ENCODE measurements at places on chromosomes 2 and 18.

GRCh38 chr2:70830366-70830765 lies 5.2 kb downstream of the CD207 start:
- DNase-seq, result no peak

- no peak for DNase-seq
Observed at GRCh38 chr18:10490401-10491165, 35.2 kb upstream of the NAPG start.

- no peak for DNase-seq
Observed at GRCh38 chr2:171718720-171719119, 31.5 kb downstream of the DYNC1I2 start.

GRCh38 chr2:45932278-45932975 lies 281.0 kb downstream of the PRKCE start:
- no peak for DNase-seq

DNA sequence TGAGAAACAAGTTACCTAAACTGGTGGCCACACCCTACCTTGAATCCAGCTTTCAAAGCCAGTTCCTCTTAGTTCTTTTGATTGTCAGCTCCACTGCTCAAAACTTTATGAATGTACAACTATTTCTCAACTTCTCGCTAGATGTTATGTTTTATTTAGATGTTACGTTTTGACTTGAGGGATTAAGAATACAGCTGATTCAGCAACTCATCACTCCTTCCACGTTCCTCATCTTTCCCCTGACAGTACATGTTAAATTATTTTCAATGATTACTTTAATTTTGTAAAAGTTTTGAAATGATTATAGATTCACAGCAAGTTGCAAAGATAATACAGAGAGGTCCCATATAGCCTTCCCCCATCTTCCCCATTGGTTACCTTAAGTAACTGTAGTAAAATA lies 553.4 kb downstream of the GALR1 start:
- no peak for DNase-seq

GRCh38 chr2:101111262-101111838 lies 39.8 kb downstream of the TBC1D8 start:
- DNase-seq, result no peak

DNA sequence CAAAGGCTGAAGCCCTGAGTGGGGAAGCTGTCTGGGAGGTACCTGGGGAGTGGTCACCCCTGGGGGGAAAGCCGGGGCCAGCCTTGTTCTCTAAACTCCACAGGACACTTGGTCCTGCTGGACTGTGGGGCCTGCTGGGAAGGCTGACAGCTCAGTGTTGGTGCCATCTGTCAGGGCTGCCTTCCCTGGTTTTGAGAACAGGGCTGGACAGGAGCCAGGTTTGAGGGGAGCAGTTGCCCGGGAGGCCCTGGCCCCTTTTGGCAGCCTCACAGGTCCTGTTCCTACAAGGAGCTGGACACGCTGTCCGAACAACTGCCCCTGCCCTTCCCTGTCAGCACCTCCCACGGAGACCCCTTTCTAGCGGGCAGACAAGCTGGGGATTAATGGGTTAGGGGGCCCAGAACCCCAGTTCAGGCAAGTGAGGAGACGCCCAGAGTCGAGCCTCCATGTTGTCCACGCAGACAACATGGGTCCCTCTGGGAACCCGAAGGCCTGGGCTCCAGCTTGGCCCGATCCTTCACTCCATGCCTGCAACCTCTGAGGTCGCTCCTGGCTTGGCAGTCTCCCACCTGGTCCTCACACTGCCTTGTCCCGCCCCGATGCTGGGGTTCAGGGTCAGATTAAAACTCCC lies 40.8 kb downstream of the ATOH8 start:
- DNase-seq, result peak; percentile 47

DNA sequence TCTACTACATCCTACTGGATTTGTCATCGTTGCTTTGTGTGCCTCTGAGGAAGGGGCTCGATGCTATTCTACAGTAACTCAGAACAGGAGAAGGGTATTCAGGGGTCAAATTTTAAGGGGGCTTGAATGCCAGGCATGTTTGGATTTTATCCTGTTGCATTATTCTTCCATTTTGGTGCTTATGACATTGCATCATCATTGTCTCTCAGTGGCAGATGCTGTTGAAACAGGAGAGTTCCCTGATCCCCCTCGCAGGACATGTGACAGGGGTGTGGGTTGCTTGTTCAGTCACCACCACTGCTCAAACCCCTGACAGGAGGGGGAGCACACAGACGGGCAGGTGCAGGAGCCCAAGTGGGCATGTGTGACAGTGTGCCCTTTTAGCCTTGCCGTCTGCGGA lies 156.7 kb downstream of the SLC4A3 start:
- DNase-seq, result no peak

GRCh38 chr2:33377048-33377447 lies 99.4 kb upstream of the RASGRP3 start:
- DNase-seq, result no peak

- DNase-seq, result no peak
Observed at GRCh38 chr18:44388329-44388728, 292.4 kb upstream of the SETBP1 start.

DNA sequence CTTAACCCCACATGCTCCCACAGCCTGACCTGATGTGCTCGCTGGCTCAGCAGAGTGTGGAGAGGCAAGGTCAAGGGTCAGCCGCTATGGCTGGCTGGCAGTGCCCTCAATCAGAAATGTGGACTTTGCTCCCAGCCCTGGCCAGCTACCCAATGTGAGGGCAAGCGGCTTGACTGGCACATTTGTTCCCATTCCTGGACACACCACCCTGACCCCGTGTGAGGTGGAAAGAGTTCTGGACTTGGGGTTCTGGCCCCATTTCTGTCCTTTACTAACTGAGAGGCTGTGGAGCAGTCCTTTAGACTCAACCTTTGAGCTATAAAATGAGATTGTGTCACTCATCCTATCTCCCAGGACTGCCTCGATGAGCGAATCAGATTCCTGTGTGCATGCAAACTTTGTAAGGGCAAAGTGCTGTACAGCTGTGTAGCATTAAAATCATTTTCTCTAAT lies 9.1 kb downstream of the THNSL2 start:
- no peak for DNase-seq

DNA sequence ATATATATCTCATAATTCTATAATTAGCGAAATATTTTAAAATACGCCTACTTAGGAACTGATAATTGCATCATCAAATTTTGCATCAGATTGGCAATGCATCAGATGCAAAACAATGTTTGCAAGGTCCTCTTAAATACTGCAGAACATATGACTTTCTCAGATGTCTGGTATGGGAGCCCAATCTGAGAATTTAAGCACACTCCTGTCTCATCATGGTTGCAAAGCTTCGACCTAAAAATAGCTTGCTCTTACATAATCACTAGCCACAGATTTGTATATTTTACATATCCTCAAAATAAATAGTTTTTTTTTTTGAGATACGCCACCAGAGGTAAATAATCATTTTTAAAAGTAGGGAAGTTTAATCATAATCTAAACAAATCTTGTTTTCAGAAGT lies 123.2 kb downstream of the CABYR start:
- DNase-seq, result no peak

- DNase-seq, result no peak
Observed at GRCh38 chr2:168787782-168788376, 14.6 kb upstream of the NOSTRIN start.

DNA sequence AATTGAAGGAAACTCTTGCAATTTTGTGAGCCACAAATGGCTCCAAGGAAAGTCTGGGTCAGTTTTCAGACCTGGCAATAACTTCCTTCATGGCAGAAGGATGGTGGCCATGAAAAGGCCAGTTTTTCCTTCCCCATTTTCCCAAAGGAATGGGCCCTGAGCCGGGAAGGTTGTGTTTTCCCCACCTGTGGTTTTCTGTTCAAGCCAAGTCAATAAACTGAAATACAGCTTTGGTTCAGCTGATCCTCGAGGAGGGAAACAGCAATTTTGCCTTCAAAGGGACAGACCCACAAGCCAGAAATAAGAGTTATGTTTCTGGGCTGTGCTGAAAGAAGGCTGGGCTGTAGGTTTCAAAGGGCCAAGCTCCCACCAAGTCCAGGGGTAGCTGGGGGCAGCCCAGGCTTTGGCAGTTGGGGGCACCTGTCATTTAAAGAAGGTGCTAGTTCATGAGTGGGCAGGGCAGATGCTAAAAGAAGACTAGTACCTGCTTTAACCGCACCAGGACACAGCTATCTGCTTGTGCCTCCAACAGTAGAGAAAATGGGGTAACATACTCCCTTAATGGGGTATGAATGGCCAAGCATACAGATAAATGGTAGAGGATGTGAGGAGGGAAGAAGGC lies 97.0 kb downstream of the TTC32 start:
- DNase-seq, result no peak

- DNase-seq, result no peak
Observed at GRCh38 chr2:132607426-132608090, 62.4 kb downstream of the LYPD1 start.

- peak; percentile 69 for DNase-seq
Observed at GRCh38 chr2:150487537-150488429, at the start of gene RND3. RND3 (minus strand) TSS chr2:150487667; CDS start chr2:150487417, 250 bp downstream.

DNA sequence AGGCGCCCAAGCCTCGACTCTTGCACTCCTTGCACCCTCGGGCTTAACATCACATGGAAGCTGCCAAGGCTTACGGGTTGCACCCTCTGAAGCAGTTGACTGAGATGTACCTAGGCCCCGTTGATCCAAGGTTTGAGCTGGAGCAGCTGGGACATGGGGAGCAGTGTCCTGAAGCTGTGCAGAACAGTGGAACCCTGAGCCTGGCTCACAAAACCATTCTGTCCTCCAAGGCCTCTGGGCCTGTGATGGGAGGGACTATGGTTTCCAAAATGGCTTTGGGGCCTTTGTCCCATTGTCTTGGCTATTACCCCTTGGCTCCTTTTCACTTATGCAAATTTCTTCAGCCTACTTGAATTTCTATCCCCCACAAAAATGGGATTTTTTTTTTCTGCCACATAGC lies 454.0 kb downstream of the PIK3C3 start:
- no peak for DNase-seq

GRCh38 chr2:48200620-48201293 lies 294.5 kb upstream of the FBXO11 start:
- no peak for DNase-seq

- no peak for DNase-seq
Observed at GRCh38 chr2:181190711-181191110, 210.3 kb downstream of the UBE2E3 start.

DNA sequence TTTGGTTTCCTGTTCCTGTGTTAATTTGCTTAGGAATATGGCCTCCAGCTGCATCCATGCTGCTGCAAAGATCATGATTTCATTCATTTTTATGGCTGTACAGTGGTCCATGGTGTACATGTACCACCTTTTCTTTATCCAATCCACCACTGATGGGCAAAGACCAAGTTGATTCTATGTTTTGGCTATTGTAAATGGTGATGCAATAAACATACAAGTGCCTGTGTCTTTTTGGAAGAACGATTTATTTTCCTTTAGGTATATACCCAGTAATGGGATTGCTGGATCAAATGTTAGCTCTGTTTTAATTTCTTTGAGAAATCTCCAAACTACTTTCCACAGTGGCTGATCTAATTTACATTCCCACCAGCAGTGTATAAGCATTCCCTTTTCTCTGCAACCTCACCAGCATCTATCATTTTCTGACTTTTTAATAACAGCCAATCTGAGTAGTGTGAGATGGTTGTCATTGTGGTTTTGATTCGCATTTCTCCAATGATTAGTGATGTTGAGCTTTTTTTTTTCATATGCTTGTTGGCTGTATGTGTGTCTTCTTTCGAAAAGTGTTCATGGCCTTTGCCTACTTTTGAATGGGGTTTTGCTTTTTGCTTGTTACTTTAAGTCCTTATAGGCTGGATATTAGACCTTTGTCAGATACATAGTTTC lies 19.4 kb downstream of the EXOC6B start:
- DNase-seq, result no peak

GRCh38 chr18:32760391-32760790 lies 12.4 kb downstream of the KLHL14 start:
- DNase-seq, result no peak

GRCh38 chr18:10038268-10038667 lies 124.5 kb downstream of the VAPA start:
- DNase-seq, result no peak

- DNase-seq, result no peak
Observed at GRCh38 chr2:46306330-46306751, 9.1 kb downstream of the EPAS1 start.

DNA sequence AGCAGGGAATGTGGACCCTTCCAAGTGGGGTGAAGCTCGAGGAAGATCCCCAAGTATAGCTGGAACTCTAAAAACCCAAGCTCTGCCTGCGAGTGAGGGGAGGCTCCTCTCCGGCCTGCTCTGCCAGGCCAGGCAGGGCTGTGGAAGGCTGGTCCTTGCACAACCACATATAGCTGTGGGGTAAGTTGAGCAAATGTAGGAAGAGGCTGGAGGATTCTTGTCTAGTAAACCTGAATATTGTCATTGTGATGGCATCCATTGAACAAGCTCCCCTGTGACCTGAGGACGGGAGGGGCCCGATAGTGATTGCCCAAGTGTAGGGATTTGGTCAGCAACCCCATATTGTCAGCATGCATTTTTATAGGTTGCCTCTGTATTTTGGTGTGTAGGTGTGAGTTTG lies 103.0 kb downstream of the ACKR3 start:
- no peak for DNase-seq

GRCh38 chr2:111884592-111884964 lies 585 bp upstream of the ANAPC1 start:
- no peak for DNase-seq

GRCh38 chr2:101082998-101083397 lies 68.2 kb downstream of the TBC1D8 start:
- no peak for DNase-seq

DNA sequence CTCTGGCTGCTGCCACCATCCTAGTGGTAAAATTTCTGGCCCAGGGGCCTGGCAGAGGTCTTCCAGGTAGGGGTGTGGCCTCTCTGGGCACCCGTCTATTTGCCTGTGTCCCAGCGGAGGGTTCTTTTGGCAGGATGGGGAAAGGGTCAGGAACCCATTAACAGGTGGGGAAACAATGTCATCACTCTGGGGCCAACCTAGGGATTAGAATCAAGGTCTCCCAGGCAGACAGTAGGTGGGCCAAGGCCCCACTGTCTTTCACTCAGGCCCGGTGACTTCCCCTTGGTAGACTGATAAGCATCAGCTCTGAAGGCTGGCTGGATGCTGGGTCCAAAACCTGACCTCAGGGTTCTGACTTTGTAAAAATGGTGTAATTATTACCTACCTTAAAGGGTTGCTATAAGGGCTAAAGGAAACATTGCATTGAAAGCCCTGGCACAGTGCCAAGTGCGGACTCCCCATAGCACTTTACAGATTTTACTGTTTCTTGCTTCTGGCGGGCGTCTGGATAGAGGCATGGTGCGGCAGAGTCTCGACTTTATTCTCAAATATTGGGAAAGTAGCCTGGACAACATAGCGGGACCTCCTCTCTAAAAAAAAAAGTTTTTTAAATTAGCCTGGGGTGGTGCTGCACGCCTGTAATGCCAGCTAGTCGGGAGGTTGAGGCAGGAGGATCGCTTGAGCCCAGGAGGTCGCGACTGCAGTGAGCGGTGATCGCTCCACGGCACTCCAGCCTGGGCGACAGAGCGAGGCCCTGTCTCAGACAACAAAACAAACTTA lies 2.2 kb downstream of the LBX2 start:
- no peak for DNase-seq

GRCh38 chr2:181690860-181691259 lies 10.5 kb upstream of the NEUROD1 start:
- DNase-seq, result no peak

DNA sequence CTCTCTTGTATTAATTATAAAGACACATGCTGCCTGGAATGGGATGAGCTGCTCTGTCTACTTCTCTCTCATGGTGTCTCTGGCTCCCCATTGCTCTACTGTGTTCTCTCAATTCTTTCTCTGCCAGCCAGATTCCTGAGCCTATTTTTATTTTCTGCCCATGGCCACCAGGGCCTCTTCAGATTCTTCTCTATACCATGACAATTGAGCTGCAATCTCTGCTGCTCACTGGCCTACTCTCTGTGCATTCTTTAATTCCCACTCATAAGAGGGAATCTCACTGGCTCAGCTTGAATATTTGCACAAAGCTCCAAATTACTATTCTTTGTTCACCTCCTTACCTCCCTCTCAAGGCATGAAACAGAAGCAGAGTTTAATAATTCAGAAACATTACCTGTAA lies 161.4 kb upstream of the GULP1 start:
- DNase-seq, result no peak
